NCI-H774 (cell line): ENCODE measurements at places on chromosomes 16 and 17.

GRCh38 chr17:78026381-78026780, 67.9 kb downstream of the TNRC6C start:
- DNase-seq, result no peak

GRCh38 chr16:72859581-72859980, 188.3 kb downstream of the ZFHX3 start:
- DNase-seq, result no peak

- no peak for DNase-seq
Observed at GRCh38 chr17:14302091-14302430, 1.2 kb downstream of the HS3ST3B1 start.

GRCh38 chr16:54595621-54596020, 309.0 kb upstream of the IRX3 start:
- no peak for DNase-seq

- DNase-seq, result no peak
Observed at GRCh38 chr16:269061-269796, 6.5 kb downstream of the RGS11 start.

DNA sequence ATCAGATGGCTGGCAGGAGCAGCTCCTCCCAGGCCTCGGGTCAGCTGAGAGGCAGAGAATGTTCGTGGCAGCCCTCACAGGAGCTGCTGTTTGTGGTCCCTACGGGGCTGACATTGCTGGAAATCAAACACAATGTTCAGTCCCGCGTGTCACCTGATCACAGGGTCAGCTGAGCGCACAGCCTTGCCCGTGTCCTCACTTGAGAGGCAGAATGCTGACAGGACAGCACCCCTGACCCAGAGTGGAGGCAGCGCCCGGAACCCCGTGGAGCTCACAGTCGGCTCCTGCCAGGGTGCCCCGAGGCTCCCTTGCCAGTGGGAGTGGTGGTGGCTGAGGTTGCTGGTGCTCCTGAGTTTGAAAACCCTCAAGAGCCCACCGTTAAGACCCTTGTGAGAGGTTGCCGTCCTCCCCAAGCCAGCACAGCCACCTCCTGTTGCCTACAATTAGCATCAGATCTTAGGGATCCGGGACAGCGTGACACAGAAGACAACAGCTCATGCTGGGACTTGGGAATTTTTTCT, 3.6 kb upstream of the CHMP6 start:
- DNase-seq, result no peak

- DNase-seq, result no peak
Observed at GRCh38 chr17:9208381-9209105, 187.2 kb downstream of the NTN1 start.
